ENCODE measurements at places on chromosomes 7 and 10.

DNA sequence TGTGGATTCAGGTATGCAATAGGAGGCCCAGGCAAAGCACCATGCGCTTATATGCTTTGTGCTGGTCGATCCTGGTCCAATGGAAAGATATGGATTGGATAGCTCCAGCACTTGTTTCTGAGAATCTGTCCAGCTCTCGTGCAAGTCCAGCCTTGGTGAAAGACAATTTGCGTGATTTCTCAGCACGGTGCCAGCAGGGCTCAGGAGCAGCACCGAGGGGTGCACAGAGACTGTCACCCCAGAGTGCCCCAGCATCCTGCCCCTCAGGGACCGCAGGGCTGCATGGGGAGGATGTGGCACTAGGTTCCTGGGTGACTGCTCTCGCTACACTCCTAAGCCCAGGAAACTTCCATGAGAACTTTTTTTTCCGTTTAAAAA lies 225.2 kb downstream of the WDR37 start:
- DNase-seq, result no peak

DNA sequence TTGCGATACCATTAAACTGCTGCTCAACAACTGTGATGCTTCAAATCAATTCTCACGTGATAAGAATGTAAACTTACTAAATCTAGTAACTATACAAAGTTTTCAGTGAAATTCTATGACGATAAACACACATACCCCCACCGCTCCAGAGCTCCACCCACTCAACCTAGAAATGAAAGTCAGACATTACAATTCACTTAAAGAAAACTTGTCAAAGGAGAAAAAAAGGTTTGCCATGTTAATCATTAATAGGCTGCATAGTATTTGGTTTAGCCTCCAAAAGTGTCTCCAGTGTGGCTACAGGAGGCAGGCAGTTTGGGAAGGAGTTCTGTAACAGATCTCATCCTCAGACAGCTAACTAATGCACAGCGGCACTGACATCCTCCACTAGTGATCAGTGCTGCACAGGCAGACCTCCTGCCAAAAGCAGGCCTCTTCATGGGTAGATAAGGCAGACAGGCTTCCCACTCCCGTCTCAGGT lies 3.1 kb downstream of the HERPUD2 start:
- DNase-seq, result peak; percentile 35

DNA sequence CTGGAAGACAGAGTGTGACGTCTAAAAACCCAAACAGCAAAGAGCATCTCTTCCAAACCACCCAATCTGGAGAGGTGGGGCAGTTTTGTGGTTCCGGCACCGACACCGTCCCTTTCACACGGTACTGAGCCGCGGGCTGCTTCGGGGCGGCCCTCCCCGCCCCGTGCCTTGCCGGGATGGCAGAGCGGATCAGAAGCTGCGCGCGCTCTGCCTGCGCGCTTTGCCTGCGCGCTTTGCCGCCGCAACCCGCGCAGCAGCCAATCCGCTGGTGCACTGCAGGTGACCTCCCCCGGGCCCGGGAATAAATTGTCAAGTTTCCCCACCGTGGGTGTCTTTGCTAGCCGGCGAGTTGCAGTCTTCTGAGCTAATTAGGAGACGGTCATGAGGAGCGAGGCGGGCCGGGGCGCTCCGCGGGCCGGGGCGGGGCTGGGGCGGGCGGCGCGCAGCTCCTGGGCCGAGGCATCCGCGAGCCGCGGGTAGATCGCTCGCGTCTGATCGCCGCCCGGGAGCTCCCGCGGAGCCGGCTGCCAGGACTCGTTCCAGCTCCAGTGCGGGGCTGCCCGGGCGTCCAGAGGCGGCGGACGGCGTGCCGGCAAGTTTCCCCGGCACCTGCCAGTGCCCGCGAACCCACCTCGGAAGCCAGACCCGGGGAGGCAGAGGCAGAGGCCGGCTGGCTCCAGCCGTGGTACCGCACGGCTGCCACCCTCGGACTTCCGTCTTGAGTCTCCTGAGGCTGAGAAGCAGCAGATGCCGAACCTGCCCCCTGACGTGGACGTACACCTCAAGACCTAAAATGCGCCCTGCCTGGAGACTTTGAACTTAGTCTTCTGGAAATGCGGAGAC lies 536.0 kb upstream of the GALNT17 start:
- no peak for DNase-seq

DNA sequence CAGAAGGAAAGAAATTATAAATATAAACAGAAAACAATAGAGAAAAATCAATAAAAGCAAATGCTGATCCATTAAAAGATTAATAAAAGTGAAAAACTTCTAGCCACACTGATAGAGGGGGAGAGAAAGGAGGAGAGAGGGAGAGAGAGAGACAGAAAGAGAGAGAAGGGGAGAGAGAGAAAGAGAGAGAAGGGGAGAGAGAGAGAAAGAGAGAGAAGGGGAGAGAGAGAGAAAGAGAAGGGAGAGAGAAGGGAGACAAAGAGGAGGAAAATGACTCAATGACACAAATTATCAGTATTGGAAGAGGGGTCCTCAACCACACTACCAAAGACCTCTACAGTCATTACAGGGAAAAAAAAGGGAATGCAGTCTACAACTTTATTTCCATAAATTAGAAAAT lies 94.4 kb upstream of the VIPR2 start:
- no peak for DNase-seq

- peak; percentile 44 for DNase-seq
Observed at GRCh38 chr10:132447446-132448247, 50.6 kb downstream of the PWWP2B start.

DNA sequence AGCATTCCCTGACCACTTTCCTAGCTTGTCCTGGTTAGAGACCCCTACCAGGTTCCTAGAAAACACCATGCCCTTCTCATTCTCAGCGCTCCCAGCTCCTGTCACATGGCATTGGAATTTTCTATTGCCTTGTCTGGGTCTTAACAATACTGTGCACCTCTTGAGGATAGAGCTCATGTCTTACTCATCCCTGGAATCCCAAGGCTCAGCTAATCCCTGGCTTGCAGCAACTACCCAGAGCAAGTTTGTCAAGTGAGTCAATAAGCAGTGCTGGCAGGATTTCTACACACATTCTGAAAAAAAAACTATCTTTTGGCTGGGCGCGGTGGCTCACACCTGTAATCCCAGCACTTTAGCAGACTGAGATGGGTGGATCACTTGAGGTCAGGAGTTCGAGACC lies 11.7 kb upstream of the PRDX3 start:
- peak; percentile 82 for DNase-seq

DNA sequence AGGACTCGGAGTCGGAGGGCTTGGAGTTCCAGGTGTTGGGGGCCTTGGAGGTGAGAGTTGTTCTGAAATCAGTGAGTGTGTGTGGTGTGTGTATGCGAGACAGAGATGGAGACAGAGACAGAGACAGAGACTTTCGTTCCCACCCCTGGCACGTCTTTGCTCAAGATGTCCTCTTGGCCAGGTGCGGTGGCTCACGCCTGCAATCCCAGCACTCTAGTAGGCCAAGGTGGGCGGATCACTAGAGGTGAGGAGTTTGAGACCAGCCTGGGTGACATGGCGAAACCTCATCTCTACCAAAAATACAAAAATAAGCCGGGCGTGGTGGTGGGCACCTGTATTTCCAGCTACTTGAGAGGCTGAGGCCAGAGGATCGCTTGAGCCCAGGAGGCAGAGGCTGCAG lies 20.0 kb upstream of the LIMK1 start:
- DNase-seq, result no peak

DNA sequence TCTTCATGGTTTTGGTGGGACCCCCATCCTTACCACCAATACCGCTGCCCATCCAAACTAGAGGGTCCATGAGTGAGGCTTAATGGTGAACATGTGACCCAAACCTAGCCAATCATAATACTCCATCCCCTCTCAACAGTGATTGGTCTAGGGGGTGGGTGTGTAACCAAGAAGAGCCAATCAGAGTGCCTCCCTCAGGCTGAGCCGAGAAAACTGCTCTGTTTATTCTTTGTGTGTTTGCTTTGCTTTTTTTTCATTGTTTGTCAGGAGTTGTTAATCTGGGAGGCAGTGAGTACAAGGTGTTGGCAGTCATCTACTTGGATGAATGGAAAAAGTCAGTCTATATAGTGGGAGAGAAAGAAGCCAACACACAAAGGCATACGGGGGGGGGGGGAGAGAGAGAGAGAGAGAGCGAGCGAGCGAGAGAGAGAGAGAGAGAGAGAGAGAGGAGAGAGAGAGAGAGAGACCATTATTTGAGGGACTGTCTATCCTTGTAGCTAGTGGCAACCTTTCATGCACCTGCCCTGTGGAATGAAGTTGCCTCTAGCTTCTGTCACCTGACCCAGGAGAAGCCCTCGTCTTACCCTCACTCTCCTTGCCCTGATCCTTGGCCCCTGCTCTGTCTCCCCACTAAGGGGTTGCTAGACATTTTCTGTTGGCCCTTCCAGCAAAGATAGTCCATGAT lies 441.7 kb downstream of the TYW1 start:
- DNase-seq, result no peak

DNA sequence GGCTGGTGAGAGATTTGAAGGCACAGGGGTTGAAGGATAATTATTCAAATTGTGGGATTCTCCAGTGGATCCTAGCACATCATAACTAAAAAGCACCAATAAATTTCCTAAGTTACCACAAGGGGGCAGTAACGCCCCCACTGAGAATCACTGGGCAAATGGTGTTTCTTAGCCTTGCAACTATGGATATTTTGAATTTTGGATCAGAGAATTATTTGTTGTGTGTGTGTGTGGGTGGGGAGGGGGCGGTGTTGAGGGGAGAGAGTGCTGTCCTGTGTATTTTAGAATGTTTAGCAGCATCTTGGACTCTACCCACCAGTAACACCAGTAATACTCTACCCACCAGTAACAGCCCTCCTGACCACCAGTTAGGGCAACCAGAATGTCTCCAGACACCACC lies 63.3 kb upstream of the PRKG1 start:
- DNase-seq, result peak; percentile 60

GRCh38 chr7:48274662-48275061 lies 103.4 kb downstream of the ABCA13 start:
- no peak for DNase-seq

- no peak for DNase-seq
Observed at GRCh38 chr7:47304727-47305719, 276.9 kb downstream of the TNS3 start.

DNA sequence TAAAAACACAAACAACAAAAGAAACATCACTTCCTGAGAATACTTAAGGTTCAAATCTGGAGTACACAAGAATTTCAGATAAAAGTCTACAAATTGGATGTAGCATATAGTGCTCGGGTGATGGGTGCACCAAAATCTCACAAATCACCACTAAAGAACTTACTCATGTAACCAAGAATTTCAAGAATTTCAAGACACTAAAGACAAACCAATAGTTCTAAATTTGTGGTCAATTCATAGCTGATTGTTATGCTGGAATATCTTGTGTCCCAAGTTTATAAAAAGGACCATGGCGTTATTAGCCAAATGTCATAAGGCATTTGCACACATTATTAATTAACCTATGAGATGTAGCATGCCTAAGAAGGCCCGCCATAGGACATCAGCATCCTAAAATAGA lies 1204.1 kb upstream of the AUTS2 start:
- no peak for DNase-seq

DNA sequence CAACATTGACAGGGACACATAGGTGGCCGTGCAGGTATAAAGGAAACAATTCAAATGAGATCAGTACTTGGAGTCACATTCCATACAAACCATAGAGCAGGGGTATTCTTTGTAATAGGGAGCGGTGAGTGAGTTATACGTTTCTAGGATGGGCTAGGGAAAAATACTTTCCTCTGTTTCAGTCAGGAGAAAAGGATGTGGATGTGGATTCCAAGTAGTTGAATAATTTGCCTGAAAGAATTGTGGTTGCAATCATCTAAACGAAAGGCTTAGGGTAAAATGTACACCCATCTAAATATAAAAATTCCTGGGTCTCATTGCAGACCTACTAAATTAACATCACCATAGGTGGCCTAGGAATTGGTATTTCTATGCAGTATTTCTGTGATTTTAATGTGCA lies 270.7 kb upstream of the IGFBP3 start:
- DNase-seq, result peak; percentile 69

DNA sequence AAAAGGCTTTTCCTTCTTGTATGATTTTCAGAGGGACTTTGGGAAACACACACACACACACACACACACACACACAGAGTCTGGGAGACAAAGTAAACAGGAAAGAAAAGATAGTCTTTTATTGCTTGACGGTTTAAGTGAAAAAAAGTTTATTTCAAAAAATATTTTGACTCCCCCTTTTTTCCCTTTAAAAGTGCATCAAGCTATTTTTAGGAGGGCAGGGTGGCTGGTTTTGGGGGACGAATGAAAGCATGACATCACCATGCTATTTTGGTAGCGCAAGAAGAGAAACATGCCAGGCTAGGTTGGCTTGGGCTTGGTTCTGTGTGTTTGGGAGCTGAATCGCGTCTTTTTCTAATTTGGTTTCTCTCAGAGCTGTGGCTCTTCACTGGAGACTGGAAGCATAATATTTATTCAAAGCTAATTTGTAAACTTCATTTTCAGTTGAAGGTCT lies 129.2 kb downstream of the BAMBI start:
- DNase-seq, result no peak

GRCh38 chr7:77479536-77480088 lies 57.5 kb upstream of the PTPN12 start:
- DNase-seq, result no peak

DNA sequence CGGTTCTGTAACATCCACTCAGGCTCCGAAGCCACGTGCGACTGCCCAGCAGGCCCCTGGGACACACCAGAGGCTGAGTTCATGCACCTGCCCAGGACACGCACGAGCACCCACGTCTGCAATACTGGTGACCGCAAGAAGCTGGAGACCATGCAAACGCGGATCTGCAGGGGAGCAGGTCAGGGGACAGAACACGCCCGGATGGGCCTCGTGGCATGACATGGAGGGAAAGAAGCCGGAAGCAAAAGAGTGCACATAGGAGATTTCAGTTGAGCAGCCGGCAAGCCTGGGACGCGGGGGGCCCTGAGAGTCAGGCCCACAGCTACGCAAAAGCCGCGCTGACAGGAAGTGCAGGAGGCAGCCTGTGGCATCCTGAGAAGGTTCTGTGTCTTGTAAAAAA lies 73.7 kb downstream of the FOXL3 start:
- no peak for DNase-seq

- DNase-seq, result no peak
Observed at GRCh38 chr7:155643804-155644177, 670 bp upstream of the RBM33 start.

DNA sequence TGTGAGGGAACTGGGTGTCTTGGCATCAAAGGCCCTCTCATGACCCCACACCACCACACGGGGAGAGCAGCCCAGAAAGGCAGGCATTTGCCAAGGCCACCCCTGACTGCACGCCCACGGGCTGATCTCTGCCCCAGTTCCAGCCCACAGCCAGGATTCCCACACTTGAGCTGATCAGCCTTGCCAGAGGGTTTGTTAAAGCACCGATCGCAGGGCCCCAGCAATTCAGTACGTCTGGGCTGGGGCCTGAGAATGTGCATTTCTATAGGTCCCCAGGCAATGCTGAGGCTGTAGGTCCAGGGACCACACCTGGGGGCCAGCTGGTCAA lies 103.9 kb downstream of the TNS3 start:
- DNase-seq, result no peak

- DNase-seq, result no peak
Observed at GRCh38 chr10:76905251-76905650, 732.4 kb downstream of the KCNMA1 start.

DNA sequence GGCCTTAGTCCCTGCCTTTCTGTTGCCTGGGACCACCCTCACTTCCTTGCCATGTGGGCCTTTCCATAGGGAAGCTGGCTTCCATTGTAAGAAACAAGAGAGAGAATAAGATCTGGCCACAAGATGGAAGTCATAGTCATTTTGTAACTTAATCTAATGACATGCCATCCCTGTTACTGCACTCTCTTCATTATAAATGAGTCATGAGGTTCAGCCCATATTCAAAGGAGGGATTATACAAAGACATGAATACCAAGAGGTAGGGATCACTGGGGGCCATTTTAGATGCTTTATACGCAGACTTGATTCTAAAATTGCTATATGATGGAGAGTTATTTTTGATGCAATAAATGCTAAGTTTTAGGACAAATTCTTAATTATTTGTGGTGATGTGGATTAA lies 75.2 kb upstream of the CELF2 start:
- no peak for DNase-seq
